Stimulated activated CD8-positive, alpha-beta memory T cell treated with anti-CD3 and anti-CD28 coated beads, Interleukin-4, amount 100 ng/mL, for 24 hours (primary cell): ENCODE measurements at places on chromosomes 13 and 19.

- peak; percentile 70 for DNase-seq
Observed at GRCh38 chr19:35509861-35510625, 3.4 kb downstream of the DMKN start.

GRCh38 chr13:101013245-101013644 is 338.6 kb upstream of the TMTC4 start:
- no peak for DNase-seq

- DNase-seq: no peak
Observed at GRCh38 chr19:1173159-1173844, 766 bp downstream of the SBNO2 start.

DNA sequence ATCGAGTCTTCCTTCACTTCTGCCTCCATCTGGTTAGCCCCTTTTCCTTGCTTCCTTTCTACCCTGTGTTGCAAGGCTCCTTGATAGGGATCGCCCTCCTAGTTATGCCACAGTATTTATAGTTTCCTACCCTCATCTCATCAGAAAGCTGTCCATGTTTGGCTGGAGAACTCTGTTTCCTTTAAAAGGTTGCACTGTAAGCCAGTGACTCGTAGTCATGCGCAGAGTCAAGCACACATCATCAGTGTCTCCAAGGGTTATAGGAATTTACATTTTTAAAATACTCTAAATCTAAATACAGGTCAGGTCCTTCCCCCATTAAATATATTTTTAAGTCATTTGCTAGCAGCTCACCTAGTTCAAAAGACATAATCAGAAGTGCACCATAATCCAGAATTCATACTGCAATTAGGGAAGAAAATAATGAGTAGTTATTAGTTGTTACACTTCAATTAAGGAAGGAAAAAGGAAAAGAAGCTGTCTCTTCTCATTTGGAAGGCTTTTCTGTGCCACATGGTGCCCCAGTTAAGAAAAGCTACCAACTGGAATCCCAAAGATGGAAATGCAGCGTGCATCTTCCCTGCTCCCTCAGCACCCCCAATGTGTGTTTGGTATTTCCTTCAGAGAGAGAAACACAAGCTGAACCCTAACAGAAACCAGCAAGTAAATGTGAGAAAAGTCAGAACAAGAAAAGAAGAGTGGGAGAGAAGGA is 81.0 kb downstream of the GPR12 start:
- no peak for DNase-seq

DNA sequence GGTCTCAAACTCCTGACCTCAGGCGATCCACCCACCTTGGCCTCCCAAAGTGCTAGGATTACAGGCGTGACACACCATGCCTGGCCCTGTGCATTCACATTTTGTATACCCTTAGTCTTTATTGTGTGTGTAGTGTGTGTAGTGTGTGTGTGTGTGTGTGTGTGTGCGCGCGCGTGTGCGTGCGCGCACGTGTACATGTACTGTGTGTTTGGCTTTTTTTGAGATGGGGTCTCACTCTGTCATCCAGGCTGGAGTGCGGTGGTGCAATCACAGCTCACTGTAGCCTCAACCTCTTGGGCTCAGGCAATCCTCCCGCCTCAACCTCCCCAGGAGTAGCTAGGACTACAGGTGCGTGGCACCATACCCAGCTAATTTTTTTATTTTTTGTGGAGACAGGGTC is 22.1 kb downstream of the ITM2B start:
- DNase-seq: no peak

- no peak for DNase-seq
Observed at GRCh38 chr19:6479836-6480398, 1.7 kb downstream of the DENND1C start.

GRCh38 chr19:6772866-6773322 is 386 bp downstream of the VAV1 start:
- DNase-seq: no peak

GRCh38 chr13:51955281-51955771 is 55.9 kb downstream of the ATP7B start:
- no peak for DNase-seq
